CD4-positive, alpha-beta T cell treated with Interleukin-4 for 1 hour (primary cell): ENCODE measurements at places on chromosomes 2 and 18.

GRCh38 chr18:6022845-6023244, 127.5 kb upstream of the TMEM200C start:
- no peak for DNase-seq

- DNase-seq: no peak
Measured at GRCh38 chr2:150856596-150857281, 369.3 kb upstream of the RND3 start.

GRCh38 chr2:65918760-65919187, 486.4 kb upstream of the SPRED2 start:
- DNase-seq: no peak

GRCh38 chr2:28269019-28269784, 123.5 kb upstream of the FOSL2 start:
- DNase-seq: no peak

DNA sequence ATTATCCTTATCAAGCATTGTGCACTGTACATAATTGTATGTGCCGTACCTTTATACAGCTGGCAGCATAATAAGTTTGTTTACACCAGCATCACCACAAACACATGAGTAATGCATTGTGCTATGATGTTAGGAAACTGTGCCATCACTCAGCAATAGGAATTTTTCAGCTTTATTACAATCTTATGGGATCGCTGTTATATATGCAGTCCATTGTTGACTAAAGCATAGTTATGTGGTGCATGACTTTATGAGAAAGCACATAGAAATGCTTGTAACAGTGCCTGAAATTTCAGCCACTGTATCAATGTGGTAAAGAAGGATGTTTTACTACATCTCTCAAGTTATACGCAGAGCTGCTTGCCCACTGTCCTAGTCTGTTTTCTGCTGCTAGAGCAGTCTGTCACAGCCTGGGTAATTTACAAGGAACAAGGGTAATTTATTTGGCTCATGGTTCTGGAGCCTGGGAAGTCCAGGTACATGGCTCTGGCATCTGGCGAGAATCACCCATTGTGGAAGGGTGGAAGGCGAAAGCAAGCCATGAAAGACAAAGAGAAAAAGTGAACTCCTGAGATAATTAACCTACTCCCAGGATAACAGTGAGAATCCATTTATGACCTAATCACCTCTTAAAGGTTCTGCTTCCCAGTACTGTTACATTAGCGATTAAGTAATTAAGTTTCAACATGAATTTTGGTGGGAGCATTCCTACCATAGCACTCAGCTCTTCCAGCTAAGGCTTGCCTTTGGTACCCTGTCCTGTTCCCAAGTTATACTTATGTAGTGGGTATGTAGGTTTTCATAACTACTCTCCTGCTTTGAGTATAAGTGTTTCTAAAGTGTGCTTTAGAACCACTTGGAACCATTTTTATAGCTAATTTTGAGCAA, 4.6 kb downstream of the MAP3K20 start:
- DNase-seq: no peak

- DNase-seq: no peak
Measured at GRCh38 chr2:37614061-37614738, 57.2 kb downstream of the CDC42EP3 start.

GRCh38 chr18:29163596-29163995, 986.7 kb upstream of the CDH2 start:
- no peak for DNase-seq

GRCh38 chr2:3179208-3179607, 198.4 kb downstream of the EIPR1 start:
- no peak for DNase-seq

DNA sequence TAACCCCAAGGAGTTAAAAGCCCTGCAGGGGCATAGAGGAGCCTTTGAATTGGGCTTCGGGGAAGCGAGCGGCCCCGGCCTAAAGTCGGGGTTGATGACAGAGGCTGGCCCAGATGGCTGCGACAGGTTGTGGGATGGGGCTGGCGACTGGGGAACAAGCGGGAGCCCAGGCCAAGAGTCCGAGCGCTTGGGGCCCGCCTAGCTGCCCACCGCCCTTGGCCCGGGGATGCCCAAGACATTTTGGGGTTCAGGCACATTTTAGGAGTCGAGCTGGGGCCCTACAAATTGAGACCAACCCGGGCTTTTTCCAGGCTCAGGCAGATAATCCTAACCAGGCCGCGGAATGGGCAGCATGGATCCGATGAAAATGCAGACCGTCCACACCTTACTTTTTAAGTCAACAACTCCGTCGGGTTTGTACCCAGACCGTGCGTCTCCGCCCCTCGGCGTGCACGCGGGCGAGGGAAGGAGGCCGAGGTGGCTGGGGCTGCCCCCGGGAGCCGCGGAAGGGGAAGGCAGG, 507 bp downstream of the RTKN start:
- DNase-seq: no peak

DNA sequence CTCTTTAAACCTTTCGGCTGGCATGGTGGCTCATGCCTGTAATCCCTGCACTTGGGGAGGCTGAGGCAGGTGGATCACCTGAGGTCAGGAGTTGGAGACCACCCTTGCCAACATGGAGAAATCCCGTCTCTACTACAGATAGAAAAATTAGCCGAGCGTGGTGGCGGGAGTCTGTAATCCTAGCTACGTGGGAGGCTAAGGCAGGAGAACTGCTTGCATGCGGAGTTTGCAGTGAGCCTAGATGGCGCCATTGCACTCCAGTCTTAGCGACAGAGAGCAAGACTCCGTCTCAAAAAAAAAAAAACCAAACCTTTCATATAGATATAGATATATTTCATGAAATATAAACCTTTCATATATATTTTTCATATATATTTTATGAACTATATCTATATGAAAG, 864.7 kb downstream of the TRIB2 start:
- no peak for DNase-seq

DNA sequence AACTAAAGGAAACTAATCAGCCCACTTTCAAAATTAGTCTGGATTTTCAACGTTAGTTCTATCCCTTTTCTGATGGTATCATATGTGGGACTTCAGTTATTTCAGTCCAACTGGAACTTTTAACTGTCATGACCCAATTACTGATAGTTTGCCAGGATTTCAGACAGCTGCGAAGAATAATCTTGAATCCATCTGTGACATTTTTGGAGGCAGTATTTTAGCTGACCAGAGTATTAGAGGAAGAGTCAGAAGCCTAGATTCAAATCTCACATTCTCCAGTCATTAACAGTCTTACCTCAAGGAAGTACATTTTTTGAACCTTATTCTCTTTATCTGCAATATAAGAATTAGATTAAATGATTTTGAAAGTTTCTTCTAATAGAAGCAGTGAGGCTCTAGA, 81.3 kb downstream of the PTRHD1 start:
- no peak for DNase-seq

DNA sequence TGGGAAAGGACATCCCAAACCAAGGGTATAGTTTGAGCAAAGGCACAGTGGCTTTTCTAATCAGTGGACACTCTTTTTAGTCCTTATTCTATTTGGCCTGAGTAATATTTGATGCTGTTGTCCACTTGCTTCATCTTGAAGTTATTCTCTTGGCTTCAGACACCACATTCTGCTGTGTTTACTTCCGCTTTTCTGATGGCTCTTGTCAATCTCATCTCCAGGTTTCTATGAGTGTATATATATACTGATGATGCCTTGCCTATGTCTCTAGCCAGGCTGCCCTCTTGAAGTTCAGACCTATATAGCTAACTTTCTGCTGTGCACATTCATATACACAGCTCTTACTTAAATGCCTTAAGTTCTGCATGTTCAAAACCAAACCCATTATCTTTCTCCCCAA, 83.1 kb downstream of the EFEMP1 start:
- DNase-seq: no peak

- DNase-seq: no peak
Measured at GRCh38 chr2:109331081-109331480, 202.1 kb downstream of the SH3RF3 start.

- peak; percentile 96 for DNase-seq
Measured at GRCh38 chr2:197198890-197199289, 111.7 kb downstream of the ANKRD44 start.

- DNase-seq: no peak
Measured at GRCh38 chr2:236173729-236174607, 5.8 kb upstream of the GBX2 start.

GRCh38 chr18:61201511-61201910, 131.7 kb upstream of the CDH20 start:
- no peak for DNase-seq

DNA sequence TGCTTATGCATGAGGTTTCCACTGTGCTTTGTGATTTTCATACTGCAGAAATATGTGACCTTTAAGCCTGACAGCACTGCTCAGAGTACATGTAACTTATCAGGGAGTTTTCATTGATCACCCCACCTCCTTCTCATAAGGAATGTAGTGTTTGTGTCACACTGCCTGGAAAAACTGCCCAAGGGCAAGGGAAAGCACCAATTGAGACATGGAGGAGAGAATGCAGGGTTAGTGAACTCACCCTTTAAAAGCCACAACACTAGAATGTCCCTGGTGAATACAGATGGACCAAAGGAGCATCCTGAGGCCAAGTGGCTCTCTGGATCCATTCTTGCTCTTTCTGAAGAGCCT, 147.2 kb upstream of the SPATS2L start:
- DNase-seq: no peak

- no peak for DNase-seq
Measured at GRCh38 chr2:188631037-188631809, 339.5 kb downstream of the GULP1 start.

DNA sequence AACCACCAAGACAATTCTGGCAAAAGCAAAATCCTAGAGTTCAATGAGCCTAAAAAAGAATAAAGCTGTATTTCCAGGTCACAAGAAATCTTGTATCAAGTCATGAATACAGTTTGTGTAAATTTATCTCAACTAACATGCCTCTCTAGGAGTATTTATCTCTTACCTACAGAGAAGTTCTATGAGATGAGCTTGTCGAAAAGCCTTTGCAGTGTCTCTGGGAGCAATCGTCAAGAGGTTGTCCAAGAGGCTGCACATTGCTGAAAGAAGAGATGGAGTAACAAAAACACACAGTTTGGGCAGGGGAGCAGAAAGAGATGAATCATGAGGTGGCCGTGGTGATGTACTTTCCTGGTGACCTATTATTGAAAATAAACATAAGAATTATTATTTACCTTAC, 112.0 kb upstream of the CD226 start:
- DNase-seq: no peak
